ENCODE measurements at places on chromosomes 16 and 17.

GRCh38 chr17:42514279-42514678 is 21.8 kb upstream of the NAGLU start:
- no peak for DNase-seq

- DNase-seq, result no peak
These were observed 133.1 kb downstream of the ANKRD11 start for GRCh38 chr16:89357055-89357816.

GRCh38 chr17:38738007-38738662 is 8.0 kb downstream of the CISD3 start:
- DNase-seq, result no peak

DNA sequence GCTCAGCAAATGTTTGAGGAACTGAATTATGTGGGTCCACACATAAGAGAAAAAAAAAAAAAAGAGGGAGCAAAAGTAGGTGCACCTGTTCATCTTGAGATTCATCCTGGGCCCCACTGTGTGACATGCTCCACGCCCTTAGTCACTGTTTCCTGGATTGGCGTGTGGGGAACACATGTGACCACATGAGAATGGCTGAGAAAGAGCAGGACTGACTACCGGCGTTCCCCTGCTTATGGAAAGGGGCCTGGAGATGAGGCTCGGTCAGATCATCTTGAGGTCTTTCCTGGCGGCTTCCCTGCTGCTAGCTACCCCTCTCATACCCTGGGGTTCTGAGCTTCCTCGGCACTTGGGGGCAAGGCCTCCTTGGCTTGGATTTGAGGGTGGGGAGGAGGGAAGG is 3.9 kb downstream of the DEXI start:
- DNase-seq, result no peak

- no peak for DNase-seq
These were observed 24.9 kb downstream of the DBNDD1 start for GRCh38 chr16:89994389-89994720.
